ENCODE measurements at places on chromosomes 6 and 20.

DNA sequence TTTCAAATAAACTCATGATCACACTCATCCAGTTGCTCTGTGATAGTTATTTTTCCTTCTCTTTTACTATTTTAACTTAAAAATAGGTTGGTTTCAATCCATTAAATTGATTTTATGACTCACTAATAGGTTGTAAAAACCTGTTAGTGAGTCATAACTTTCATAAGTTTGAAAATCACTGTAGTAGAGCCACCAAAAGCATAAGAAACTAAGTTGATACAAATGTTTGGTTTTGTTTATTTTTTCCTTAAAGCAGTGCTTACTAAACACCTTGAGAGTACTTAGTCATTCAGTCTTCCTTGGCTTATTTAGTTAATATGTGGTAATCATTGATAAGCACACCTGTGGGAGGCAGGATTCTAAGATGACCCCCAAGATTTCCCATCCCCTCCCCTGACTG lies 312.1 kb upstream of the MAN1A1 start:
- no peak for DNase-seq

DNA sequence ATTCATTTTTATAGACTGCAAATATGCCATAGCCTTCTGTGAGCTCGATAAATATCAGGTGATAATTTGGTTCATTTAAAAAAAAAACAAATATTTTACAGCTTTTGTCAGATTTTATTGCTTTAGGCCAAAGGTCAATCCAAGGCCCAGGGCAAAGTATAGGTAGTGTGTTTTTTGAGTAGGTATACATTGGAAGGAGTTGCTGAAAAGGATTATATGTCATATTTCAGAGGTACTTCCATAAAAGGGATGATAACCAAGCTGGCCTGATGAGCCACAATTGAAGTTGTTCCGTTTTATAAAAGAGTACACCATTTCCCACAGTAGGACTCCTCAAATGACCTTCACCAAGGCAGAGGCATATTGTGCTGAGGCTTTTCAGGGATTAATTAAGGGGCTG lies 452.8 kb upstream of the FLRT3 start:
- DNase-seq: no peak

DNA sequence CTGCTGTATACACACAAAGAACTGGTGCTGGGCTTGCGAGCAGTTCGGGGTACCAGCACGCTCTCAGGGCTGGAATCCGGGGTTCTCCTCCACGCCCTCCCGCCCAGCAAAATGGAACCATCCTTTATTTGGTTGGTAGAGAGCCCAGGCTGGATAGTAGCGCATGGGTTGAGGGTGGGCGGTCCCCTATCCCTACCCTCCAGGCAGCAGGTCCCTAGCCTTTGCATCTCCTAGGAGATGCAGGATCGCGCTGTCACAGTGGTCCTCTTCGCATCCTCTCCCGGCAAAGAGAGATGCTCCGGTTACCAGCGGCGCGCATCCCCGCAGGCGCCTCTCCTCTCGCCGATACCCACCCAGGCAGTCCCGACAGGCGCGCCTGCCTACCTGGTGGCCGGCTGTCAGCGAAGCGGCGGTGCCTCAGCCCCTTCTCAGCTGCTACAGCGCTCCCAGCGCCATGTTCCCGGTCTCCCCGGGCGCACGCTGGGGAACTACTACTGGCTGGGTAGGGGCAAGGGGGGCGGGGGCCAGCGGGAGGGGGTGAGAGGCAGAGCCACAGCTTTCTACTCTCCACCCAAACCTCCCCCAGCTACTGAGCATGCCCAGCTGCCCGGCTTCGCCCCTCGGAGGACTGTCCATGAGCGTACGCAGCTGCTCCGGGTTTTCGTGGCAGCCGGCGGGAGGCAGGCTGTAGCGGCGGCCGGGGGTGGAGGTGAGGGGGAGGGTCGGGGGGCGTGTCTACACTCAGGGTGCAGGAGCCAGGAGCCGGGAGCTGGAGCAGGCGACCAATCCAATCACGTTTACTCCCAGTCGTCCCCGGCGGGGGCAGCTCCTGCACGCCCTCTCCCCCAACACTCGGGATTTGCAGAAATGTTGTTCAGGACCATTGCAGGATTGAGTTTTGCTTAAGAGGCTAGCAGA lies at the start of gene PAK5:
TSS of gene PAK5 (minus strand) at position 699 of the 918 bp plus-strand sequence. CDS start 194,748 bp downstream, outside the sequence.
- DNase-seq: peak; percentile 7

DNA sequence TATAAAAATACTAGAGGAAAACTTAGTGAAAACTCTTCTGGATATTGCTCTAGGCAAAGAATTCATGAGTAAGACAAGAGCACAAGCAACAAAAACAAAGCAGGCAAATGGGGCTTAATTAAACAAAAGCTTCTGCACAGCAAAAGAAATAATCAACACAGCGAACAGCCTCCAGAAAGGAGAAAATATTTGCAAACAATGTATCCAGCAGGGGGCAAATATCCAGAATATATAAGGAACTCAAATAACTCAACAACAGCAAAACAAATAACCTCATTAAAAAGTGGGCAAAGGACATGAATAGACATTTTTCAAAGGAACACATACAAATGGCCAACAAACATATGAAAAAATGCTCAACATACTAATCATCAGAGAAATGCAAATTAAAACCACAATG lies 17.1 kb upstream of the HECA start:
- DNase-seq: no peak

DNA sequence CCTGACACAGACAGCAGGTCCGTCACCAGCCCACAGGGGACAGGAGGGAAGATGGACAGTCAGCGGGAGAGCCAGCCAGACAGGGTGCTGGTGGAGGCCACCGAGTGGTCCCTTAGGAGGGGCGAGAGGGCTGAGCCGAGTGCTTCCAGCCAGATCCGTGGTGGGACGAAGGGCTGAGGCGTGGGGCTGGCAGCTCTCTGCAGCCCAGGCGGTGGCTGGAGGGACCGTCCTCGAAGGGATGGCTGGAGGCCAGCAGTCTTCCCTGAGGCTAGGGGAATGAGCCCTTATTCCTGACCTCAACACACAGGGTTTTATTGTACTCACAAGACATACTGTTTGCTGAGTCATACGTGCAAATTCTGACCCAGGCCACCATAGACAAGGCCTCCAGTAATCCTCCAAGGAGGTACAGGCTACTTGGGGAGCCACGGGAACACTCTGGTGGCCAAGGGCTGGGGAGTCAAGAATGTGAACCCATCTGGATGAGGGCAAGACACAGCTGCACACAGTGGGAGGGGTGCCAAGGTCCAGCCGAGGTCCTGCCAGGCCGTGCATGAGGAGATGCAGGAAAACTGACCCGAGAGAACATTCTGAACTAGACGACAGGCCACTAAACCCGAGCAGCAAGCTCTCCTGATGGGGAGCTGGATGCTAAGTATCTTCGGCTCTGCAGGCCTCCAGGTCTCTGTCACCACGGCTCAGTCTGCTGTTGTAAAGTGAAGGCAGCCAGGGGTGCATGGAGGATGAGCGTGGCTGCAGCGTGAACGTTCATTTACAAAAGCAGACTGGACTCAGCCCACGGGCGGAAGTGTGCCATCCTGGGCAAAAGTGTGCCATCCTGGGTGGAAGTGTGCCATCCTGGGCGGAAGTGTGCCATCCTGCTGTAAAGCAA lies 242.5 kb downstream of the TTLL2 start:
- DNase-seq: no peak

DNA sequence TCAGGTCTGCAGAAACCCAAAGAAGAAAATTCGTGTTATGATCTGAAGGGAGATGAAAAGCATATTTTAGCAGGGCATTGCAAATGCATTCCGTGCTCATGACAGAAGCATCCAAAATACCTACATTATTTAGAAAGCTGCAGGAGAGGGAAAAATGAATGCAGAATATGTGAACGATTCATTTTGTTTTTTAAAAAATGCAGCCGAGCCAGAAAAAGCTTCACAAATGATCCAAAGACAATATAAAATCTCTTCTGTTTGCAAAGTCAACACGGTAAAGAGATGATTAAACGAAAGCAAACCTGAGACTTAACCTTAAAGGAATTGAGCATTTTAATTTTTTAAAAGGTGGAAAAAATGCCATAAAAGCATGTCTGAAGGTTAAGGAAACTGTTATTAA lies 136.1 kb upstream of the SULF2 start:
- no peak for DNase-seq

Measured in fibroblast of mammary gland (primary cell).